ENCODE measurements at places on chromosomes 3 and 15. TPM values are rescaled to one million over a fixed set of nuclear protein-coding genes. Genes with fewer than 3 reads are reported as not detected.

DNA sequence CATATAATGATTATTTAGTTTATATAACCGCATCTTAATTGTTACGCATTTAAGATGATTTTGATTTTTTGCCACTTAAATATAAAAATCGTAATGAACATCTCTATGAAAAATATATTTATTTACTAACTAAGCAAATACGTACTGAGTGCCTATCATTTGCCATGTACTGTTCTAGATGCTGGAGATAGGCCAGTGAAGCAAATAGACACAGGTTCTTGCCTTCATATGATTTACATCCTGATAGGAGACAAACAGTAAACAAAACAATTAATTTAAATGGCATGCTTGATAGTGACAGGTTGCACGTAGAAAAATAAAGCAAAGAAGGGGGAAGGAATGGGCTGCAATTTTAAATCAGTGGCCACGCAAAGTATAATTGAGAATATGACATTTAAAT lies 217.2 kb downstream of the KCNH8 start:
- H3K4me3 ChIP-seq: no peak overlapping the region
- H3K36me3 ChIP-seq: no peaks in the 10 kb centered on the region
- H3K4me1 ChIP-seq: peaks cover 2% of the 10 kb centered on the region

DNA sequence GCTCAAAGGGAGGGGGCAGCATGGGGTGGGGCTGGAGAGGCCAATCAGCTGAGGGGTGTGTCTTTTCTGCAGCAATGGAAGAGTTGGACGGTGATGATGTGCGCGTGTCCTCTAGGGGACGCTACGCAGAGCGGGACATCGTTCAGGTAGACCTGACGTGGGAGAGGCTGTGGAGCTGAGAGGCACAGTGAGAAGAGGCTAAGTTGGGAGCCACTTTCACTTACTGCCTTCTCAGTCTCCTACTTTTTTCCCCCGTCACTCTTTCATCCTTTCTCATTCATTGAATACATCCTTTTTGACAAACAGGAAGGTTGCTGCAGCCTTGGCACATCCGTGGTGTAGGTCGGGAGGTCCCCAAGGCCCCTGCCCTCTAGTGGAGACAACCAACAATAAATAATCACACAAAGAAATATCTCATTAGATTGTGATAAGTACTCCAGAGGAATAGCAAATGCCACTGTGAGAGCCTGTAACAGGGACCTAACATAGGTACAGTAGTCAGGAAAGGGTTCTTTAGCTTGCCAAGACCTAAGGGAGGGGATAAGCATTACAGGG lies 4.4 kb upstream of the BRPF1 start:
- H3K27ac ChIP-seq: no peak overlapping the region
- H3K4me1 ChIP-seq: peaks cover 9% of the 10 kb centered on the region
- H3K27me3 ChIP-seq: peaks cover 24% of the 10 kb centered on the region
- DNase-seq: no peak

- H3K27me3 ChIP-seq: peaks cover 61% of the 10 kb centered on the region
- H3K36me3 ChIP-seq: no peaks in the 10 kb centered on the region
- peaks cover 15% of the 10 kb centered on the region for H3K4me1 ChIP-seq
- peak; percentile 91 for DNase-seq
Measured at GRCh38 chr3:18443665-18444594, 18.8 kb upstream of the SATB1 start.

The OR5K2 gene
- not detected for total RNA-seq

GRCh38 chr15:88835119-88835518 lies 31.9 kb downstream of the ACAN start:
- peaks cover 8% of the 10 kb centered on the region for H3K36me3 ChIP-seq
- peaks cover 39% of the 10 kb centered on the region for H3K4me1 ChIP-seq
- H3K27me3 ChIP-seq: no peaks in the 10 kb centered on the region
- no peak for DNase-seq

GRCh38 chr3:37237252-37237651 lies 62.9 kb upstream of the LRRFIP2 start:
- DNase-seq: no peak
- no peaks in the 10 kb centered on the region for H3K27me3 ChIP-seq
- no peak overlapping the region for H3K27ac ChIP-seq
- no peak overlapping the region for H3K4me3 ChIP-seq
- H3K36me3 ChIP-seq: no peaks in the 10 kb centered on the region
